Stimulated activated CD8-positive, alpha-beta memory T cell treated with anti-CD3 and anti-CD28 coated beads, Interleukin-4, amount 100 ng/mL, for 48 hours (primary cell): ENCODE measurements at places on chromosomes 1 and 21.

- DNase-seq, result no peak
Observed at GRCh38 chr21:28397040-28397439, 595.6 kb downstream of the LTN1 start.

DNA sequence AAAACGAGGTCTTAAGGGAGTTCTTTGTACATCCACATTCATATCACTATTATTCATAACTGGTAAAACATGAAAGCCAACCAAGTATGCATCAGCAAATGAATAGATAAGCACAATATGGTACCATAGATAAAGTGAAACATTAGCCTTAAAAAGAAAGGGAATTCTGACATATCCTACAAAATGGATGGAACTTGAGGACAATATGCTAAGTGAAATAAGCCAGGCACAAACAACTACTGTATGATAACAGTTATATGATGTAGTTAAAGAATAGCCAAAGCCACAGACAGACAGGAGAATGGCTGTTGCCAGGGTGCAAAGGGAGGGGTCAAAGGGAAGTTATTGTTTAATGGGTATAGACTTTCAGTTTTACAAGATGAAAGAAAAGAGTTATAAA is 148.9 kb downstream of the EIF4G3 start:
- no peak for DNase-seq

DNA sequence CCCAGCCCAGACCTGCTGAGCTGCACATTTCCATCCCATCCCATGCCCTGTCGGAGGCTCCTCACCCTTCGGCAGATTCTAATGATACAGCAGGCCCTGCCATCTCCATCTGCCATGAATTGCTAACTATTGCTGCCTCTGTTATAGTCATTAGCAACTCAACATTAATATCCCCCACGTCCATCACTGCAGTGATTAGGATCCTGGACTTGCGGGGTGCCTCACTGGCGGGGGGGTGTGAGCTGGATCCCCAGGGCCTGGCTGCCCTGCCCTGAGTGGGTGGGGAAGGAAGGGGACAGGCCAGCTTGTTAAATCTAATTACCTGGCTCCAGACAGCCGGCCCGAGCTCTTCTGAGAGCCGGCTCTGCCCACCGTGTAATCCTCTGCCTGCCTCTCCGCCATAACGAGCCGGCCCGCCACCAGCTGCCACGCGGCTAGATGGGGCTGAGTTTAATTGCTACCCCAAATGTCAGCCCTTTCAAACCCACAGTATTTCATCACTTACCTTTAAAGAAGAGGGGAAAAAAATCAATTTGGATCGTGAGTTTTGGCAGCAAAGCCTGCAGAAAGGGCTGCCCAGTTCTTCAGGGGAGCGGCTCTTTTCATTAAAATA is 227.3 kb upstream of the CSF3R start:
- no peak for DNase-seq

DNA sequence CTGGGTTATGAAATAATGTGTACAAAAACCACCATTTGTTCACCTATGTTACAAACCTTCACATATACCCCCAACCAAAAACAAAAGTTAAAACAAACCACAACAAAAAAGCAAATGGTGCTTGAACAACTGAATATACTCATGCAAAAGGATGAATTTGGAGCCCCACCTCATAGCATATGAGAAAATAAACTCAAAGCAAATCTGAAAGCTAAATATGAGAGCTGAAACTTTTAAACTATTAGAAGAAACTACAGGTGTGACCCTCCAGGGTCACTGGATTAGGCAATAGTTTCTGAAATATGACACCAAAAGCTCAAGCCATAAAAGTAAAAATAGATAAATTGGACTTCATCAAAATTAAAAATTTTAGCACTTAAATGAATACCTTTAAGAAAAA is 215.5 kb upstream of the CHRM3 start:
- DNase-seq, result no peak

DNA sequence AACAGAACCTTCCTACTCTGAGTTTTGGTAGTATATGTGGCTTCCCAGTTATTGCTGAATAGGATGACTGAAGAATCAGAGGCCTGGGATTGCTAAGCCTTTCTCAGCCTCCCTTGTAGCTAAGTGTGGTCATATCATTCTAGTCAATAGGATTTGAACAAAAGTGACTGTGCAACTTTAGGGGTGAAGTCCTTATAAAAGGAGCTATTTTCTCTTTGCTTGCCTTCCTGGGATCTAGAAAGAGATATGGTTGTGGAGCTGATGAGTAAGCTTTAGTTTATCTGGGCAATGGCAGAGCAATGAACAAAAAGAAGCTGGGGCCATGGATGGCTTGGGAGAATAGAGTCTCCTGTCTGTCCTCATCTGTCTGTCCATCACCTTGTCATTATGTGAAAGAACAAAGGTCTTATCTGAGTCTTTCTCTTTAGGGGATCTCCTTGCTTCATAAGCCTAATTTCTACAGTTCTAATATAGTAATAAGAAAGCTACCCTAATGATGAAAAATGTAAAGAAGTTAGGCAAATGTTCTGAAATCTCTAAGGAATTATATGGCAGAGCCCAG is 91.5 kb downstream of the TENT5C start:
- DNase-seq, result no peak

DNA sequence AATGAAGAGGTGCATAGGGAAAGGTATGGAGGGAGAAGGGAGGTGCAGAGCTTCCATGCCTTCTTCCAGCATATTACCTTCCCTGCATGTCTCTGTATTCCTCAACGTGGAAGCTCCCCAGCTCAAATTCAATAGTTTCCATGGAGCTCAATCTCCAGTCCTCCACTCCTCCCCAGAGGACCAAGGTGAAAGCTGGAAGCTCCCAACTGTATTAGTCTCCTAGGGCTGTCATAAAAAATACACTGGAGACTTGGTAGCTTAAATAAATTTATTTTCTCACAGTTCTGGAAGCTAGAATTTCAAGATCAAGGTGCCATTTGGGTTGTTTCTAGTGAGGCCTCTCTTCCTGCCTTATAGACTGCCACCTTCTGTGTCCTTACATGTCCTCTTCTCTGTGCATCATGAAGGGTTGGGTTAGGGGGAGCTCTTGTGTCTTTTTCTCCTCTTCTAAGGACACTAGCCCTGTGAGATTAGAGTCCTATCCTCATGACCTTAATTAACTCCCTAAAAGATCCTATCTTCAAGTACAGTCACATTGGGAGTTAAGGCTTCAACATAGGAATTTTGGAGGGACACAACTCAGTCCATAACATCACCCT is 21.9 kb upstream of the RABGGTB start:
- no peak for DNase-seq

DNA sequence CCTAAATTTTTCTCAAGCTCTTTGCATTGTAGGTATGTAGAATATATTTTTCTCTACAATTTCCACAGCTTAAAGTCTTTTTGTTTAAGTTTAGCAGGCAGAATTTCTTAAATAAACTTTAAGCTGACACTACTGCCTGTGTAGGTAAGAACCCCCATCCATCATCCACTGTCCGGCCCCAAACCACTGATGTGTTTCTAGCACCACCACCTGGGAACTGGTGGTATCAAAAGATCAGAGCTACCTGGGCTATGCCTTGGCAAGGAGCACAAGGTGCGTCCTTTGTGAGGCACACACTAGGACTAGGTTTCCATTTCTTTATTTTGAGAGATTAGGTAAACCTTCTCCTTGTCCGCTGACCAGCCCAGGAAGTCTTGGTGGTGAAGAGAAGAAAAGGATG is 10.5 kb upstream of the LELP1 start:
- DNase-seq, result no peak

DNA sequence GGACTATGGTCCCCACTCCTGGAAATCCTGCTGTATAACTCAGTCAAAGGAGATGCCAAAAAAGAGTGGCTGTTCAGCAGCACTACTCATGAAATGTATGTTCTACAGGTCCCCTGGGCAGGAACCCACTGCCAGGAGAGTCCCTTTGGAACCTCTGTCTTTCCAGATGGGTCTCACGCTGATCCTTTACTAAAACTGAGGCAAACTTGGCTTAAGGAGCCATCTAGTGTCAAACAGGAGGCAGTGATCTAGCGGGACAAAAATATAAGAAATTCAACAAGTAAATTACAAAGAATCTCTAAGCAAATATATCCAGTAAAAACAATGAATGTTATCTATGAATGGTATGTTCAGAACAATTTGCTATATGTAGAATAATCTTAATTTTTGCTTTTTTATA is 80.5 kb upstream of the PRMT6 start:
- no peak for DNase-seq

DNA sequence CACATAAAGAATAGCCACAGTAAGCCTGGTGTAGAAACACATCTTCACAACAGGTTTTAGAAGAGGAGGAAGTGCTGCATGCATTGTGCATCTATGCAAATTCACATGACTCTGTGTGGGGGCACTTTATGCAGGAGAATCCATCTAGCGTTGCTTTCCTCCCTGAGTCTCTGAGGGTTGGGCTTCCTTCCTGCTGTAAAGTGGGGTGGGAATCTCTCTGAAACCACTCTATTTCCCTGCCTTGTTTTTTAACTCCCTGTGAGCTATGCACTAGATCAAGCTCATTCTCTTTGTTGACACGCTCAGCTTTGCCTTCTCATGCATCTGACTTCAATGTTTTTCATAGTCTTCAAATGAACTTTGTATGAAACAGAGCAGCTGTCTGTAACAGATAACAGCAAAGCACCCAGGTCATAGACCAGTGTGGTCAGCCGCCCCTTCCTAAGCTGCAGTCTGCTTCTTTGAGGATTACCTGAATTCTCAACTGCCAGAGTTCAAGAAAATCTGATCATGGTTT is 102.7 kb upstream of the DPH5 start:
- DNase-seq, result no peak

DNA sequence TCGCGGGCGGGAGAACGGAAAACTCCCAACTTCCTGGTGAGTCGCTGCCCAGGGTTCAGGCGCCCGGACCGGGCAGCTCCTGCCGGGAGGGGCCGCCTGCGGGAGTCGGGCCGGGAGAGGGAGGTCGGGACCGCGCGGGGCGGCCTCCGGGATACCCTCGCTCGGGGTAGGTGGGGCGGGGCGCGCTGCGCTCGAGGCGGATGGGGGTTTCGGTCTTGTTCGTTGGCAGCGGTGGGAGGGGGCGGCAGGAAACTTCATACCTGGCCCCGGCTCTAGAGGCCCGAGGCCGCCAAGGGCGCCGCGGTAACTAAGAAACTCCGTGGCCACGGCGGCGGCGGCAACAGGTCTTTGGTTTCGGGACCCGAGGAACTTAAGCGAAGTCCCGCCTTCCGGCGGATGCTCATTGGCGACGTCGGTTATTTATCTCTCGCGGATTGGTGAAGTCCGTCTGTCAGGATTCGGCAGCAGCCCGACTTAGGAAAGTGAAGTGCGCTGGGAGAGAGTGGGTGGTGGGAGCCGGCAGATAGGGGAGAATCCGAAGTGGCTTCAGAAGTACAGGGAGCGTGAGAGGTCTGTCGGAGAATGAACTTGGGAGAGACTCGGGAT is 546 bp downstream of the NEK7 start:
- peak; percentile 87 for DNase-seq

DNA sequence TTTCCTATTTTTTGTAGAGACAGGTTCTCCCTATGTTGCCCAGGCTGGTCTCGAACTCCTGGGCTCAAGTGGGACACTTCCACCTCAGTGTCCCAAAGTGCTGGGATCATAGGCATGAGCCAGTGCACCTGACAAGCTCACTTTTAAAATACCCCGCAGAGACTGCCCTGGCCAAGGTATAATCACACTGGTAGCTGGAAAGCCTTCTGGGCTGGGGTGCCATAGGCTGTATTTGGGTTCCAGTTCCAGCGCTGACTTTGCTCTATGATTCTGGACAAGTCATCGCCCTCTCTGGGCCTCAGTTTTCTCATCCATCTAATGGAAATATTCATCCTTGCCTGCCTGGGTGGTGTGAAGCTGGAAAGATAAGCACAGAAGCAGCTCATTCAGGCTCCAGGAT is 10.4 kb downstream of the LDLRAD1 start:
- no peak for DNase-seq

- DNase-seq, result no peak
Observed at GRCh38 chr1:185328255-185328654, 11.2 kb upstream of the IVNS1ABP start.

GRCh38 chr1:96632045-96632664 is 89.4 kb upstream of the PTBP2 start:
- DNase-seq, result no peak

- no peak for DNase-seq
Observed at GRCh38 chr1:234507626-234508387, 28.8 kb upstream of the TARBP1 start.

DNA sequence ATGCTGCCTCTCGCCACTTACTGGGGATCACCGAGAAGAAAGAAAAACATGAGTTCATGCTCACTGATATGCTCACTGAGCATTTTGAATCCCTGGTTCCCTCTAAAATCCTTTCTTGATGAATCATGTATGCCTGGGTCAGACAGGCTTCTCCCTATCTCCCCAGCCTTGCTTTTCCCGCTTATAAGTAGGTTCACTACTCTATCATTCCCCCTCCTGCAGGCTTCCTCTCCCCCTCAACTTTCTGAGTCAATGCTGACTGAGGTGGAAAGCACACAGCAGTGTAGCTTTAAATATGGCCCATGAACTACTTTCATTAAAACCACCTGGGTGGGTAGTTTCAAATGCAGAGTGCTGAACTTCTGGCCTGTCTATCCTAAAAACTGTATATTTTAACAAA is 41.7 kb downstream of the FMO4 start:
- no peak for DNase-seq

DNA sequence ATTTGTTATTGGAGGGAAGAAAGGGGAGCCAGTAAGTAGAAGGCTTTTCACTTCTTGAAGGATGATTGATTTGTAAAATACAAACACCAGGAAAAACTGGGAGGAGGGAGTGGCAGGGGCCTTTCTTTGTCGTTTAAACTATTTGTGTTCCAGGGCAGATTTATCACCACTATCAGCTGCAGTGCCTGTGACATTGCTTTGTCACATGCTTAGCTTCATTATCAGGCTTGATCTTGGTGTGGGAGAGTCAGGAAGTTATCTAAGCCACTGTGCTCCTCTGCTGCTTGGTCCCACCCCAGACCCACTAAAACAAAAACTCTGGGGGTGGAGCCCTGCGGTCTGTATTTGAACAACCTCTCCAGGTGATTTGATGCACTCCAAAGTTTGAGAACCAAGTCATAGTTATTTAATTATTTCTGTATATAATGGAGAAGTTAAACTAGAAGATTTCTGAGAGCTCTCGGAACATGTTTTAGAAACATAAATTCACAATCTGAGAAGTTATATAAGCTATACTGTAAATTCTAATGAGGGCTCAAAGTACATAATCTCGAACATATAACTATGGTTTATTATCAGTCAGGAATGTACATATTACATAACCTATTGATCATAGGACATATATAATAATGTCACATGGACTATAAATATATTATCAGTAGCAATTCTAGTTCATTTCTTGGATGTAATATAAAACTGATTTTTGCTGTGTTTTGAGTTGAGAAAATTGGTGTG is 87.9 kb downstream of the CDC14A start:
- DNase-seq, result peak; percentile 82

DNA sequence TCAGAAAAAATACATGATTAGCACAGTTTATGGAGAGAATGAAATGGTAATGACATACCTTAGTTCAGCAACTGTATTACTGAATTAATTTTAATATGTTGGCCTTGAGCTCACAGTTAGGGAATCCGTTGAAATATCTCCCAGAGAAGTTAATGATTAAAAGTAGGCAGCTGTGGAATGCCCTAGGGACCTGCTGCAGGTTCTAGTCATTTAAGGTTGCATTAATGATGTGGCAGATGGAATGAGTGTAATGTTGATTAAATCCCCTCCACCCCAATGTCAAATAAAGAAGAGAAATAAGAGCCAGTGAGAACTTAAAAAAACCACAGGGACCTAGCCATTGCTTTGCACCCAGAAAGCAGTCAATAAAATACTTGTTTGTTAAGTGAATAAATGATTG is 40.3 kb upstream of the TRIM45 start:
- DNase-seq, result no peak

GRCh38 chr1:208540724-208541123 is 296.5 kb upstream of the PLXNA2 start:
- no peak for DNase-seq
